ENCODE measurements at places on chromosomes 3 and 15.

GRCh38 chr3:42662037-42662812 lies 8.7 kb downstream of the ZBTB47 start:
- DNase-seq = no peak

DNA sequence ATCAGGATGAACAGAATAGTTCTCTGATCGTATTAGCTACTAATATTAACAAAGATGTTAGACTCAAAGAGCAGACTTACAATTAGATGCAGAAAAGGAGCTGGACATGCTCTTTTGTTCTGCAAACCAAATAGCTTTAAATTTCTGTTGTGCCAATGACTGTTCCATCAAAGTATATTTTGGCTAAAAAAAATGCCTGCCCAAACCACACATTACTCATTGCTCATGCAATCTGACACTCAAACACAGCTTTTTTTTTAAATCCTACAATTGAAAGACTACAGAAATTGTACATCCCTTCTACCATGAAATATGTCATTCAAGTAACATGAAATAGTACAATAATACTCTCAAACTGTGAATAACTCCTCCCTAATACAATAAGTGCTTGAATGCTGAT lies 48.6 kb downstream of the SHOX2 start:
- DNase-seq = no peak

- DNase-seq = no peak
Observed at GRCh38 chr3:153373606-153374005, 211.6 kb downstream of the RAP2B start.

DNA sequence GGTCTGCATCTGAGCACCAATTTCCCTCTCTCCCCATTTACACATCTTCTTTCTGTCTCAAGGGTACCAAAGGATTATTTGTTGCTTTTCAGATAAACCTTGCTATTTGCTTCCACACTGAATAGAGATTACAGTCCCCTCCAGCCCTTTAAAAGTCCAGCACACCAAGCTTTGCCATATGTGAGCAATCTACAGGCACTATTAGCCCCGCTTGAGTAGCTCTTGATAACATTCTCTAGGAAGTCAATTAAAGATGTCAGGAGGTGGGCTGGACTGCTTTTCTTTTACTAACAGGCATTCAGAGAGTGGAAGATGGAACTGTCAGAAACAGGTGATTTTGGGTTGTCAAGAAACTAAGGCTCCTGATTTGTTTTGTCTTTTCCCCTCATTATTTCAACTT lies 417.0 kb downstream of the ROBO2 start:
- DNase-seq = peak; percentile 62

GRCh38 chr3:3288255-3288654 lies 108.8 kb upstream of the CRBN start:
- DNase-seq = no peak

- no peak for DNase-seq
Observed at GRCh38 chr3:120469440-120469839, 18.6 kb upstream of the FSTL1 start.

GRCh38 chr3:196518966-196519717 lies 4.0 kb upstream of the SMCO1 start:
- peak; percentile 81 for DNase-seq

GRCh38 chr15:72451224-72451623 lies 22.9 kb upstream of the ARIH1 start:
- peak; percentile 9 for DNase-seq

DNA sequence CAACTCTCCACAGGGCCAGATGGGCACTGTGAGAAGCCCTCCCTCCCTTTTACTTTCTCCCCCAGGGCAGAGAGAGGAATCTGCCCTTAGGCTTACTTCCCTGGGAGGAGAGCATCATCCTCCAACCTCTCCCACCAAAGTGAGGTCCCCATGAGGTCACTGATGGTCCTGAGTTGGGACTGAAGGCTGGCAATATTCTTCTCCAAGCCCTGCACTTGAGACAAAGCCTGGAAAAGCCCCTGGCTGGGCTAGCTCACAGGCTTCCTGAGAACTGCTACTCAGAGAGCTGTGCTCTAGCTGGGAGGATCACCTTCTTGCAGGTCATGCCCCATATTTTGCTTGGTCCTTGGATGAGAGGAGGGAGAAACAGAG lies 110.0 kb upstream of the MEF2A start:
- peak; percentile 20 for DNase-seq

DNA sequence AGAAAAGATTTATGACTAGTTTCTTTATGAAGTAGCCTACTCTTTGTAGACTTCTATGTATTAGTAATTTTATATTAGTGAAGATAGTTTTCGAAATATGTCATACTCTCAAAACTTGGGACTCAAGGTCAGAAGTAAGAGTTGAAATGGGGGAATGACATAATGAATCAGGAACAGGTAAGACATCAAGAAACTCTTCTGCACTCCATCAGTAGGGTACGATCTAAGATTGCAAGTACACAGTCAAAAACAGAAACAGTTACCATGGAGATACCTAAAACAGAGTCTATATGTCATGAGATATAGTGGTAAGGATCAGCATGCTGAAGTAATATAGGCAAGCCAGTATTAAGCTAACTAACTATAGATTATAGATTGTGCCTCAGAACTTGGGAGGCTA lies 187.0 kb upstream of the MLF1 start:
- DNase-seq = no peak

DNA sequence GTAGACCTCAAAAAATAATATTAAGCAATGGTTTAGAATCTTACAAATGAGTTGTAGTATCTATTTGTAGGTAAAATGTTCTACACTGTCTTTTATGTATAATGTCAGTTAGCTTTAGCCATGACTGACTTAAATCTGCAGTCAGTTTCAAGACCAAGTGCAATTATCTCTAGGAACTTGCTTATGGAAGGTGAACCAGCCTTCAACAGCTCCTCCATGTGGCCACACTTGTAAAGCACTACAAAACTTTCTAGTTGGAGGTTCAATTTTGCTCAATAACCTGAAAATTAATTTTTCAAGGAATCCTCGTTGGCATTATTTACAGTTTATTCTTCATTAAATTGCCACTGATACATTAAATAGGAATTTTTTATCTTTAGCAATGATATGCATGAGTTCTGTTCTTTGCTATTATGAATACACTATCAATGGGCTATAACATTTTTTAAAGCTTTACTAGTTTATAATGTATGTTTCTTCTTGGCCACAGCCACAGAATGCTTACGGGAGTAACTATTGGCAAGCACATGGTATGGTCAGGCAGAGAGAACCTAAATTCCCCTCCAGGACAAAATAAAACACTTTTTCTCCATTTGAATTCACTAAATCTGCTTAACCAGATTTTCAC lies 315.3 kb upstream of the UBE2E2 start:
- peak; percentile 1 for DNase-seq

DNA sequence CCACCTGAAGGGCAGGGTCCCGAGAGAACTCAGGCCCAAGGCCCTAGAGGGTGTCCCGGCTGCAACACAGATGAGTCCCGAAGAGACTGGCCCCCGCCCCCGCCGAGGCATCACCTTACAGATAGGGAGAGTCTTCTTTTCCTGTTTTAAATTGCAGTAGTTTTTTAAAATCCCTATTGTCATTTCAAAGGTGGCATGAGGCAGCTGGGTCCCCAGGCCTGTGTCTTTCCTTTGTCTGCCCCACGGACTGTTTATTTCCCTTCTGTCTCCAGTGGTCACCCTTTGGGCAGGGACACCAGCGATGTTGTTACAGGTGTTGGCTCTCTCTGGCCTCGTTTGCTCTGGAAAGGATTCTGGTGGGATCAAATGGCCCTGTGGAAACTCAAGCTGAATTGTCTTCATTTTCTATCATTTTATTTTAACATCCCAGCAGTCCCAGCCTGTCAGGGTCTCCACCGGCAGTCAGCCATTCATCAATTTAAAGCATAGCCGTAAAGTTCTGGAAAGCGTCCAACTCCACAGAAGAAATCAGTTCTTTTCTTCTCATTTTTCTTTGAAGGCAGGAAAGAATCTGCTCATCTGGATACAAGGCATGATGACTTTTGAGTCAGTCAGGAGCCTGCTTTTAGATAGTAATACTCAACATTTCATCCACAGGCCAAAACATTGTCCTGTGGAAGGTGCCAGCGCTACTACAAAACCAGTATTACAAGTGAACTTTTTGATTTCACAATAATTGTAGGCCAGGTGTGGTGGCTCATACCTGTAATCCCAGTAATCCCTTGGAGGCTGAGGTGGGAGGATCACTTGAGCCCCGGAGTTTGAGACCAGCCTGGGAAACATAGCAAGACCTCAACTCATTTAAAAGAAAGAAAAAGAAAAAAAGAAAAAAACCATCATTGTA lies 96.2 kb downstream of the HES1 start:
- DNase-seq = peak; percentile 60

DNA sequence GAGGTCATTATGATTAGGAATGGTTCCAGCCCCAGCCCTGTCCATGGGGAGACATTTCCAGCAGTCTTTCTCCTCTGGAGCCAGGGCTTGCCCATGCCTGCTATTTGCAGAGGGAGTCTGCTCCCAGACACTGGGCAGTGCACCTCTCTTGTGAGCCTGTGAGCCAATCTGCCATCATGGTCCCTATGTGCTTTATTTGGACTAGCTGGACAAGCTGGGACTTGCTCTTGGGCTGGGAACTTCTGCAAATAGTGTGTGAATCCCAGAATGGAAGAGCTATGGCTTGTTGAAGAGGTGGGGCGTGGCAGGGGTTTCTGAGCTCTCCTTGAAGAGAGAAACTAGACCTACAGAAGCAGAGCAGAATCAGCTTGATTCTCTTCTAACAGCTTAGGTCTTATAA lies 53.7 kb upstream of the KY start:
- peak; percentile 23 for DNase-seq

- no peak for DNase-seq
Observed at GRCh38 chr15:63605036-63605435, 7.8 kb downstream of the FBXL22 start.

GRCh38 chr3:184341925-184342324 lies 4.5 kb downstream of the FAM131A start:
- no peak for DNase-seq

- no peak for DNase-seq
Observed at GRCh38 chr15:85764649-85765277, 30.0 kb downstream of the KLHL25 start.

DNA sequence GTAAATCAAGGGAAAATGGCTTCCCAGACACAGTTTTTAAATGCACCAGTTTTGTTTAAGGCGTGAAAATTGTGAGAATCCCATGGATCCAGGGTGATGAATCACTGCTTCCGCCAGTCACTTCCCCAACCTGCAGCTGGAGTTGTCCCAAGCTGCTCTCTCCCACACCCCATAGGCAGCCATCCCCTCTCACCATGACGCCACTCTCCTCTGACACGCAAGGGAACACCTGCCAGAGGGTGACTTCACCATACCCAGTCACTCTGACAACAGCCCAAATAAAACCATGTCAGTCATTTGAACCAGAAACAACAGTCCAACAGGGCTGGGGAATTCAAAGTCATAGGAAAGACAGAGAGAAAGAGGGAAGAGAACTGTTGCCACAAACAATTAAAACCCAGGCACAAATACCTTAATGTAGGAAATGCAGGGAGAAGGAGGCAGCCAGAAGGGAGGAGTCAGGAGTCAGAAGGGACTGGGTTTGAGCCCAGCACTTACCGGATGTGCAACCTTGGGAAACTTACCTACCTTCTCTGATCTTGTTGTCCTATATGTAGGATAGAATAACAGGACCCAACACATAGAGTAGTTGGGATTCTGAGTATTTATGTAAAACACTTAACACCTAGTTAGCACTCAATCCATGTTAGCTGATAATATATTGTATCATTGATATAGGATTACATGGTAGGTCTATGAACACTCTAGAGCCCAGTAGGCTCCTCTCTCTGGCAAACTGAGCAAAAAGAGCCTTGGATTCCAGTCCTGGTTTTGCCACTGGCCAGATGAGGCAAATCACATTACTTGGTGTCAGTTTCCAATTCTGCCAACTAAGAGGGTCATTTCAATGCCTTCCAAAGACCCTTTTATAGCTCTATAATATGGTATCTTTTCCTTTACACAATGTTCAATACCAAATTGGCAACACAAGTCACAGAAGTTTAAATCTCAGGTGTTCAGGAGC lies 326.3 kb upstream of the ICE2 start:
- peak; percentile 51 for DNase-seq

GRCh38 chr3:24837601-24838000 lies 343.0 kb upstream of the THRB start:
- DNase-seq = no peak

DNA sequence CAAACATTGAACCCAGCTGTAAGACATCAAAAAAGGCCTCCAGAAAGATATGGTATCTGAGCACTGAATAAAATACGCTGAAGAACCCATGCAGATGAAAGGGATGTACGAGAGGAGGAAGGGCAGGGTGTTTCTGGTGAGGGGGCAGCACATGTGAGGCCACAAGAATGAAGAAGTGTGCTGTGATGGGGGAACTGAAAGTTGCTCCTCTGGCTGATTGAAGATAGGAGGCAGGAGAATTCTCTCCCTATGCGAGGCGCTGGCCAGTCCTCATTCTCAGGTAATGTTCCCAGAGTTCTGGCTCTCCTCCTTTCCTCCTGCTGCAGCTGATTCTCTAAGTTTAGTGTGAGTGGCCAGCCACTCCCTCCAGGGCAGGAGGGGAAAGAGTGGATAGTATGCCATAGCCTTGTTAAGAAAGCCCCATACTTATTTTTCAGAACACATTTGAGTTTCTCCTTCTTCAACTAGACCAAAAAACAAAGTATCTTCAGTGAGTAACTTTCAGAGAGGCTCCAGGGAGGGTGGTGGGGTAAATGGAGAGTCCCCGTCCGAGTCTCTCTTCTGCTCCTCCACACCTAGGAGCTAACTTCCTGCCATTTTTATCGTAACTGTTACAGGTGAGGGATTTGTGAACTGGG lies 26.9 kb upstream of the MYO1E start:
- no peak for DNase-seq

DNA sequence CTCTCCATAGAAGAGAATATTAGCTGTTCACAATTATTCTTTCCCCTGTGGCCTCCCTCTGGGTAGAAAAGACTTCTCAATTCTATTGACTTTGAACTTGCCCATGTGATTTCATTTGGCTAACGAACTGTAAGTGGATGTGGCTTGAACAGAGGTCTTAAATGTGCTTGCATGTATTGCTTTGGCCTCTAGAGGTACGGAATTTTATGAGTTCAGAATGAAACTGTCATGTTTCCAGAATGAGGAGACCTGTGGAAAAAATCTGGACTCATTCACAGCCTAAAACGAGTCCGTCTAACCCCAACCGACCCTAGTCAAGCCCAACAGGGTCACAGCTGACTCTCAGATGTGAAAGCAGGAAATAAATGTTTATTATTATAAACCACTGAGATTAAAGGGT lies 596.7 kb upstream of the UBE2E2 start:
- DNase-seq = no peak

GRCh38 chr15:70633103-70633831 lies 130.1 kb downstream of the UACA start:
- peak; percentile 21 for DNase-seq

DNA sequence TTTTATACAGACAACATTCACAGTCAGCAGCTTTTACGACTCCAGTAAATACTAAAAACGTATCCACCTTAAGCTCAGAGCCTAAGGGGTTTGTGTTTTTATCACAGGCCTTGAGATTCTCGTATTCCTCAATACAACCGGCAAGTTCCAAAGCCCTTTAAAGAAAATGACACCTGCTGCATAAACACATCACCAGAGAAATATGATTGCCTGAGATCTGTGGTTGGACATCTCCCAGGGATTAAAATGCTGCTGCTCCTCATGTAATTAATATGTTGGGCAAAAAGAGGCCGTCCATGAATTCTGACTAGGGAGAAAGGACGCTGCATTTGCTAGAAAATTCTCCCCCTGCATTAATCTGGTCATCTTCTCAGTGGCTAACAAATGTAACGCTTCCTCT lies 544.8 kb downstream of the MAGI1 start:
- no peak for DNase-seq

Data from NCI-H69 (cell line).